ENCODE measurements at places on chromosomes 16 and 17.

- no peak for DNase-seq
Measured at GRCh38 chr17:35973333-35974260, 7.7 kb downstream of the CCL16 start.

GRCh38 chr16:76389126-76389525, 111.9 kb downstream of the CNTNAP4 start:
- DNase-seq = no peak

- no peak for DNase-seq
Measured at GRCh38 chr17:80659651-80660050, 115.0 kb downstream of the RPTOR start.

DNA sequence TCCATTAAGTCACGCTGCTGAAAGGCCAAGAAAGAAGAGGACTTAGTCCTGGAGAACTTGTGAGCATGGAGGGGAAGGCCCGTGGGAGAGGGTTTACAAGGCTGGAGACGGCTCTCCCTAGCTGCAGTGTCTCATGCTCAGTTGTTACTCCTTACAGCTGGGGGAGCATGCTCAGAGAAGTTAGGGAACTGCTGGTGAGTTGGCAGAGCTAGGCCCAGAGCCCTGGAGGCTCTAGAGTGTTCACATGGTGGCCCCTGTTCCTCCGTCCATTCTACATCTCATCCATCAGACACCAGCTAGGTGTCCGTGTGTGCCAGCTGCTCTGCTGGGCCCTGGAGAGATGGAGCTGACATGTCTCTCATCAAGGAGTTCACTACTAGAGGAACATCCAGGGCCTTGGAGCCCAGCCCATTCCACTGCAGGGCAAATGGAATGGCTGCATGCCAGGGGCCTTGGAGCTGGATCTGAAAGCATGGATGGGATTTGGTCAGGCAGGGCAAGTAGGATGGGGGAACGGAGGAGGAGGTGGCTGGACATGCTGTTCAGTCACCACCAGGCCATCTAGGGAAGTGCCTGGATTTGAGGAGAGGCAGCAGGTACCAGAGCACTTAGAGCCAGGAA, 6.3 kb downstream of the XYLT2 start:
- DNase-seq = no peak

- no peak for DNase-seq
Measured at GRCh38 chr16:30381291-30382041, 895 bp downstream of the SEPTIN1 start.

Measured in activated naive CD4-positive, alpha-beta T cell (primary cell).